ENCODE measurements at places on chromosomes 11 and 22. TPM values are rescaled to one million over a fixed set of nuclear protein-coding genes. Genes with fewer than 3 reads are reported as not detected.

APOBEC3G gene
- total RNA-seq, result 6.5 TPM

- H3K27ac ChIP-seq, result peak overlapping the region; percentile 97
- H3K36me3 ChIP-seq, result no peaks in the 10 kb centered on the region
- peaks cover 78% of the 10 kb centered on the region for H3K4me1 ChIP-seq
- DNase-seq, result peak; percentile 93
- no peaks in the 10 kb centered on the region for H3K27me3 ChIP-seq
- H3K4me3 ChIP-seq, result peak overlapping the region; percentile 26
These were observed 1335.9 kb downstream of the TBC1D22A start for GRCh38 chr22:48098243-48098920.

SMIM35 gene
- 0.04 TPM for total RNA-seq

DNA sequence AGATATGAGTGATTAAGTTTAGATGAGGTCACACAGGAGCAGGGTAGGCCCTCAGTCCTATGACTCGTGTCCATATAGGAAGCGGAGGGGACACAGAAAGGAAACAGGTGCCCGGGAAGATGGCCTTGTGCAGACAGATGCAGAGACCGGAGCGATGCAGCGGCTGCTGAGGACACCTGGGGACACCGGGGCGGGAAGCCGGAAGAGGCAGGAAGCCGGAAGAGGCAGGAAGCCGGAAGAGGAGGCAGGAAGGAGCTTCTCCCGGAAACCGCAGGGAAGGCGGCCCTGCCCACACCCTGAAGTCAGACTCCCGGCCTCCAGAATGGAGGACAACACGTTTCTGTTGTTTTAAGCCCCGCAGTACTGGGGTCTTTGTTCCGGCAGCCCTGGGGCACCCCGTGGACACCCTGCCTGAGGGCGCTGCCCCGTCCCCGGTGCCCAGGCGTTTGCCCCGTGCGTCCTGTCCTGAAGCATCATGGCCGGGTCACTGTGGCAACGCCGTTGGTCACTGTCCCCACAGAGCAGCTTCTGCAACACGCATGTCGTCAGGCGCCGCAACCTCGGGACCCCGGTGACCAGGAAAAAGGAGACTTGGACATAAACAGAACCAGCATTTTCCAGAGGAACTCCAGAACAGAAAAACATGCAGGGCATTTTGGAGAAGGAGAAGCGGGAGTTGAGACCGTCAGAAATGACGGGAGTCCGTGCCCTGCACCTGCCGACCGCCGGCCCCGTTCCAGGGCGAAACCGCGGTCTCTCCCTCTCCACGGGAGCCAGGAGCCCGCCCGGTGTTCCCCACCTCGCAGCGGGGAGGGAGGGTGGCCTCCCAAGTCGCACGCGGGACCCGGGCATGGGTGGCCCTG lies 103.4 kb downstream of the BRD1 start:
- no peaks in the 10 kb centered on the region for H3K36me3 ChIP-seq
- H3K4me3 ChIP-seq, result no peak overlapping the region
- H3K27me3 ChIP-seq, result no peaks in the 10 kb centered on the region
- H3K27ac ChIP-seq, result no peak overlapping the region
- no peak for DNase-seq
- H3K4me1 ChIP-seq, result no peaks in the 10 kb centered on the region

GRCh38 chr11:15829312-15829711 lies 527.0 kb downstream of the SOX6 start:
- no peaks in the 10 kb centered on the region for H3K27me3 ChIP-seq
- no peak overlapping the region for H3K4me3 ChIP-seq
- no peaks in the 10 kb centered on the region for H3K36me3 ChIP-seq
- DNase-seq, result no peak
- no peak overlapping the region for H3K27ac ChIP-seq

RIBC2 gene
- not detected for total RNA-seq

DNA sequence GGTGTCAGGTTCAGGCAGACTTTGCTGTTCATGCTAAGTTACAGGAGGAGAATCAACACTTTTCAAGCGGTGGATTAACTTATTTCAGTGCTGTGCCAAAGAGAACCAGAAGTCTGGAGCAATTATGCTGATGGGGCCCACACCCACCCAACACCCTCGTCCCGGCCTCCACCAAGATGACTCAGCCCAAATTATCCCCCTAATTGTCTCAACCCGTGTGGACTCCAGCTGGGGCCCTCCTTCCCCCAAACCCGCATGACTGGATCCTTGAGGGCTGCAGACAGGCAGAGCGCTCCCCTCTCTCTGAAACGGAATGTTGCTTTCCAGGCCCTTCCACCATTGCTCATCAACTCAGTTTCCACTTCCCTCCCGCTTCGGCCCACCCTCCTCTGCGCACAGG lies 34.6 kb upstream of the MN1 start:
- no peak overlapping the region for H3K4me3 ChIP-seq
- DNase-seq, result no peak
- H3K27me3 ChIP-seq, result no peaks in the 10 kb centered on the region
- no peaks in the 10 kb centered on the region for H3K4me1 ChIP-seq
- no peaks in the 10 kb centered on the region for H3K36me3 ChIP-seq

DNA sequence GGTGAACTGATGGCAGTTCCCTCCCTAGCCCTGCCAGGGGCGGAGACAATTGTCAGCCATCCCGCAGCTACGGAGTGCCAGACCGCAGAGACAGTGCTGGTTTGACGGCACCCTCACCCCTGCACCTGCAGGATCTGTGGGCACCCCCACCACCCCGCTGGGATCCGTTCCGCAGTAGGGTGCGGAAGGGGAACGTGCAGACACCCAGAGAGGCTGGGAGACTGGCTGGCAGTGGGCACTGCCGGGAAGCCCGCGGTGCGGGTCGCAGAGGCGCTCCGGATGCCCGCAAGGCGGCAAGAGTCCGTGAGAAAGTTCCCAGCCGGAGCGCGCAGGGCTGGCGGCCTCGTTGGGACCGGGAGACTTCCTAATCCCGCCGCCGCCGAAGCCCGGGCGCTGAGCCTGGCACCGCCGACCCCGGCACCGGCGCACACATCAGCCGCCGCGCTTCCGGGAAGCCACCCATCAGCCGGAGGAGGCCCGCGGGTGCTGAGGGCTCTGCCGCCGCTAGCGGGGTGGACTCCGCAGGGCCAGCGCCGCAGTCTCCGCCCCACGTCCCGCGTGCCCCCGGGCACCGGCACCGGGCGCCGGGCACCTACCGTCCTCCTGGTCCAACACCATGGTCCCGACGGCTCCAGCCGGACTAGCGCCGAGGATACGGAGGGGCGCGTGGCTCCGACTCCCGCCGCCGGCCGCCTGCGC lies 4.3 kb upstream of the LMO1 start:
- DNase-seq, result no peak
- H3K27ac ChIP-seq, result no peak overlapping the region
- no peaks in the 10 kb centered on the region for H3K36me3 ChIP-seq
- H3K4me3 ChIP-seq, result no peak overlapping the region

DNA sequence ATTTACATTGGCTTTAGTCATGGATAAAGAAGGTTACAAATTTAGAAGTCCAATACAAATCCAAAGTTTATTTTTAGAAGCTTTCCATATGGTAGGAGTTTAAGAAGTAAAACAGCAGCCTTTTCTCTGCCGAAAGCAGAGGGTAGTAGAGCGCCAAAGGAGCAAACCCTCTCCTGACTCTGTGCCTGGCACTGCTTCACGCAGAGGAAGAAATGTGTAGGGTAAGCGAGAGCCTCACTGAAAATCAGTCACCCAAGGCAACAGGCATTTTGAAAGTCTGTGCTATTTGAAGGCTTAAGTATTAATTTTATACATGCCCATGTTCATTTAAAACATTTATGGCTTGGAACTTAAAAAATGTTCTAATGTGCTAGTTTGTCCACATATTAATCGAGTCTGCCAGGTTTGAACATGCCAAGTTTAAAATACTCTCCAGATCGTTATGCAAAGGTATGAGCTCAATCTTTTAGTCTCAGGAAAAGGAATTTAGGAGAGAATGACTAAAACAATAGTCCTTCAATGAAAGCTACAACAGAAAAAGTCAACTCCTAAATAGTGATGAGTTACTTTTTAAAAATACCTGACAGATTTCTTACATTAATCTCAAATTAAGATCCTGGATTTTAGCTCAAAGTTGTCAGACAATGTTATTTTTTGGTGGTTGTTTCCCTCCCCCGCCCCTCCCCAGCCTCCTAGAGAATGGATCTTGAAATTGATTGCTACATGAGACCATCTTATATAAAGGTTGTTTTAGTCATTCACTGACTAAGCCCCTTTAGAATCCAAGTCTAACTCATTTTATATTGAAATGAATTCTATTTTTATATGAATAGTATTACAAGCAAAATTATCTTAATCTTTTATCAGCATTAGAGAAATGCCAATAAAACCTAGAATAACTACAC lies 38.7 kb downstream of the MRTFA start:
- peaks cover 69% of the 10 kb centered on the region for H3K4me1 ChIP-seq
- peak overlapping the region; percentile 61 for H3K27ac ChIP-seq
- H3K27me3 ChIP-seq, result no peaks in the 10 kb centered on the region
- H3K36me3 ChIP-seq, result no peaks in the 10 kb centered on the region
- H3K4me3 ChIP-seq, result peak overlapping the region; percentile 24
- peak; percentile 52 for DNase-seq

DNA sequence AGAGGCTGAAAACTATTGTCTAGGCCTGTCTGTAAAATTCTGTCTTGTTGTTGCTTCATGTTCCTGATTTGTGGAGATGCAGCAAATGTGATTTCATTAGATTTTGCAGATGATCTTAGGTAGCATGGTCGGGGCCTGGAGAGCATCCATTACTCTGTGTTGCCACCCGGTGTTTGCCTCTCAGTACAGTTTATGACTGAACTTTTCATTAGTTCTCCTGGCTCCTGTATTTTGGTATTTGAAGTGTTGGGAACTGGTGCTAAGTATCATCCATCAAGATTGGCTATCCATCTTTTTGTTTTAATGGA lies 7.7 kb downstream of the YWHAH start:
- peaks cover 74% of the 10 kb centered on the region for H3K36me3 ChIP-seq
- H3K4me3 ChIP-seq, result no peak overlapping the region
- no peak for DNase-seq
- H3K27me3 ChIP-seq, result no peaks in the 10 kb centered on the region

DNA sequence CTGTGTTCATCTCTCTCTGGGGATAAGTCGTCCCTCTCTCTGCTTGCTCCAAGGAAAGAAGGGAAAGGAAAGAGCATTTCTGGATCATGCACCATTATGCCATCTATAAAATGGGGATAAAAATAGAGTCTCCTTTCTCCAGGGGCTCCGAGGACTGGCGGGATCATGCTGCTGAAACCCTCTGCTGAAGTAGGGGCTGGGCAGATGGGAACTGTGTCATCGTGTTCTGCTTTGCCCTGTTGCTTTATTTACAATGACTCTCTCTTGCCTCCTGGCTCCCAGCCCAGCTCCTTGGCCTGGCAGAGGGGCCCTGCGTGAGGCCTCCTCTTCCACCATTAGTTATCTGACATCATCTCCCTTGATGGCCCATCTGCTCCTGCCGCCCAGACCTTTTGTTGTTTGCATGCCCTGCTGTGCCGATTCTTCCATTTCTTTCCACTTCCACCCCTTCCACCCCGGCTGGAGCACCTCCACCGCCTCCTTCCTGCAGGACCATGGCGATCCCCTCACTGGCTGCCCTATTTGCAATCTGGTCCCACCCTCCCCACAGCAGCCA lies 200.9 kb downstream of the MYO18B start:
- H3K27me3 ChIP-seq, result no peaks in the 10 kb centered on the region
- H3K4me1 ChIP-seq, result no peaks in the 10 kb centered on the region
- no peak overlapping the region for H3K4me3 ChIP-seq
- H3K36me3 ChIP-seq, result no peaks in the 10 kb centered on the region
- no peak overlapping the region for H3K27ac ChIP-seq

OR5M10 gene
- not detected for total RNA-seq

DNA sequence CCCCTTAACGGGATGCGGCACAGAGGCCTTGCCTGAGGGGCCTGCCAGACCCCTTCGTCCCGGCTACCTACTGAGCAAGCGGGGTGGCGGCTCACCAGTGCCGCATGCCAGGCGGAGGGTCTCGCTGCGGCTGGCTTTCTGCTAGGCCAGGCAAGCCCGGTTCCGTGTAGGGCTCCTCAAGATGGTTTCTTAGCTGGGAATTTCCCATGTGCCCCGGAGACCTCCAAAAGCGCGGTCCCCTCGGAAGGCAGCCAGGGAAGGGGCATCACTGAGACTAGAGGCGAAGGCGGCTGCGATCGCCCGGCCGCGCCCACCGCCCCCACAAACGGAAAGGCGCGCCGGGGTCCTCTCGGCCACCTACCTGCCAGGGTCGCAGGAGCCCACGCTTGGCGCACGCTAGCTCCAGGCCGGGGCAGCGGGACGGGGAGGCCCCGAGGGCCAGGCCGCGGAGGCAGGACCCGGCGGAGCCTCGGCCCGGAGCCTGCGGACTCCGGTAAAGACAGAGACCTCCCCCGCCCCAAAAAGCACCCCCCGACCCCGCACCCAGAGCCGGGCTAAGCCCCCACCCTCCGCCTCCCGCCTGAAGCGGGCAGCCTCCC lies 23.8 kb downstream of the MICAL3 start:
- no peaks in the 10 kb centered on the region for H3K27me3 ChIP-seq
- H3K27ac ChIP-seq, result peak overlapping the region; percentile 94
- peak overlapping the region; percentile 94 for H3K4me3 ChIP-seq
- H3K36me3 ChIP-seq, result peaks cover 12% of the 10 kb centered on the region
- peaks cover 64% of the 10 kb centered on the region for H3K4me1 ChIP-seq

TYR gene
- total RNA-seq, result not detected

SLN gene
- not detected for total RNA-seq

DNA sequence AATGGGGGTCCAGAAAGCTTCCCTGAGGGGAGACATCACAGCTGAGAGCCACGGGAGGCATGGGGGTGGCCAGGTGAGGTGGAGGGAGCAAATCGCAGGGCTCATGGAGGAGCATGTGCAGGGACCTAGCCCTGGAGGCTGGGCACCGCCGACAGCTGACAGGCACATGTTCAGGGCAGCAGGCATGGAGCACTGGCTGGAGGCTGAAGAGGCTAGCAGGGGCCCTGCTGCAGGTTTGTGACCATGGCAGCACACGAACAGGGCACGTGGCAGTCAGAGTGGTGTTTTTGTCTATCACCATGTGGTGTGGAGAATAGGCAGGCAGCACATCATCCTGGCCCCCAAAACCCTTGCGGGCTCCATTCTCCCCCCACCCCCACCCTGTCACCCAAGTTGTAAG lies 10.1 kb upstream of the CDC42EP2 start:
- H3K4me1 ChIP-seq, result no peaks in the 10 kb centered on the region
- H3K27me3 ChIP-seq, result no peaks in the 10 kb centered on the region

DNA sequence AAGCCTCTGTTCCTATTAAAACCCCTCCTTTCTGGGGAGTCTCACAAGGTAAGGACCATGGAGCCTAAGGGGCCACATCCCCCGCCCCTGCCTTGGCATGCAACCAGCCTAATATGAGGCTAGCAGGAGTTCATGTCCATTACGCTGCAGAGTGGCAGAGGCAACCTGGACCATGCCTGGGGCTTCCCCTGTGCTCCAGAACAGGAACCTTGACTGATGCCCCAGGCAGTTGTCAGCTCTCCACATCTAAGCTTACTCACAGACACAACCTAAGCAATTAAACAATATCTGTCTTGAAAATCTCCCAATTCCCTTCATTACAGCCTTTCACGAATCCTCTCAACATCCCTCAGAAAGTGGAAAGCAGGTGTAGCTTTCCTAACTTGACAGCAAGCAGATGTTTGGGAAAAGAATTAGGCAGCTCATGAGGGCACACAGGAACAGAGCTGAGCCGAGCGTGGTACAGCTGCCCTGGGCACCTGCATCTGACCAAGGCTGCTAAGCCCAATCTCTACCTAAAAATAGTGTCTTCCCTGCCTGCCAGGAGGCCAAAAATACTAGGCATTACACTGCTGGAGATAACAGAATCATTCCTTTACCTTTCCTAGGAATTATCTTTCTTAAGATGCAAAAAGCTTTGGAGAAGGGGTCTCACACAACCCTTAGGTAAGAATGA lies 20.8 kb downstream of the C11orf71 start:
- no peaks in the 10 kb centered on the region for H3K27me3 ChIP-seq
- H3K4me3 ChIP-seq, result no peak overlapping the region
- H3K27ac ChIP-seq, result no peak overlapping the region
- no peaks in the 10 kb centered on the region for H3K36me3 ChIP-seq
- no peak for DNase-seq

- H3K27me3 ChIP-seq, result no peaks in the 10 kb centered on the region
- no peak overlapping the region for H3K27ac ChIP-seq
- H3K36me3 ChIP-seq, result no peaks in the 10 kb centered on the region
- no peak for DNase-seq
These were observed 12.1 kb upstream of the ADORA2A start for GRCh38 chr22:24414984-24415945.
